ENCODE measurements at places on chromosomes 13 and 19.

- no peak for DNase-seq
These were observed 1.4 kb downstream of the CERS4 start for GRCh38 chr19:8210421-8211101.

GRCh38 chr13:42543215-42543797, 30.6 kb upstream of the TNFSF11 start:
- DNase-seq = no peak

GRCh38 chr19:39154629-39155100, 29.1 kb downstream of the PAK4 start:
- no peak for DNase-seq

DNA sequence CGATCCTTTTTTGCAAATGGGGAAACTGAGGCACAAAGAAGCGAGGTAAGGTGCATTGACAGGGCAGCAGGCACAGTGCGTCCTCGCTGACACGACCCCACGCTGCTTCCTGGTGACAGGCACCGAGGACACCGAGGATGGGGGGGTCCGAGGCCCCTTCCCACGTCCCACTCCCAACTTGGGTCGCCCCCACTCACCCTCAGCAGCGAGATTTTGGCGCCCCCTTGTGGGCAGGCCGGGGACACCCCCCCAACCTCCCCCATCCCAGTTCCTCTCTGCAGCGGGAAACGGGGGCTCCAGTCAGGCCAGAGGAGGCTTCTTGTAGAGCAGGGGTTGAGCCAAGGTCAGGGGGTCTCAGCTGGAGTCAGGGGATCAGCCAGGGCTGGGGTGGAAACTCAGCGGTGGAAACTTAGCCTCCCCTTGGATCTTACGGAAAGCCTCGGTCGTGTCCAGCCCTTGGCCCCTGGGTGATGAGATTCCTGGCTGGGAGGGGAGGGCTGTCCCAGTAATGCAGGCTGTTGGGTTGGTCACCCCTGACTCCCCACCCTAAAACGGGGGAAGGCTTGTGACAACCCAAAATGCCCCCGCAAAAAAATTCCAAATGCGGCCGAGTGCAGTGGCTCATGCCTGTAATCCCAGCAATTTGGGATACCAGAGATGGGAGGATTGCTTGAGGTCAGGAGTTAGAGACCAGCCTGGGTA, 8.2 kb downstream of the SMIM24 start:
- DNase-seq = no peak

- no peak for DNase-seq
These were observed 14.3 kb downstream of the RASA3 start for GRCh38 chr13:114118086-114118485.

DNA sequence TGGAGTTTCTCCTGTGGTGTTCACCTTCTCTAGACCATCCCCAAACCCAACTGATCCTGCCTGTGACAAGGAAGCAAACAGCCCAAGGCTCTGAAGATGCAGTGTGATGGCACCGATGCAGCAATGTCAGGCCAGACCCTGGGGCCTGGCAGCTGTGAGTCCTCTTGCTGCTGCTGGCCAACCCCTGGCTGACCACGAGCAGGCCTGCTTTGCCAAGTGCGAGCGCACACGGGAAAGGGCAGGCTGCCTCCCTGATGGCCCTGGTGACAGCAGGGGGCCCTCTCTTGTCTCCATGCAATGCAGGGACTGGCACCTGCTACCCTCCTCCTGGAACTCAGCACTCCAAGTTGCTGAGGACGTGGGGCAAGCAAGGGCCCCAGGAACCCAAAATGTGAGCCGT, 5.4 kb upstream of the VSTM2B start:
- DNase-seq = no peak

- peak; percentile 82 for DNase-seq
These were observed 6.0 kb downstream of the PLAUR start for GRCh38 chr19:43664018-43664417.

- no peak for DNase-seq
These were observed 17.3 kb downstream of the DOT1L start for GRCh38 chr19:2180881-2181632.

- DNase-seq = no peak
These were observed at the start of gene TLE2 for GRCh38 chr19:3029065-3029923. Gene TLE2, minus strand, starts transcription at chr19:3029280. Its CDS starts 376 bp downstream, at chr19:3028904.

DNA sequence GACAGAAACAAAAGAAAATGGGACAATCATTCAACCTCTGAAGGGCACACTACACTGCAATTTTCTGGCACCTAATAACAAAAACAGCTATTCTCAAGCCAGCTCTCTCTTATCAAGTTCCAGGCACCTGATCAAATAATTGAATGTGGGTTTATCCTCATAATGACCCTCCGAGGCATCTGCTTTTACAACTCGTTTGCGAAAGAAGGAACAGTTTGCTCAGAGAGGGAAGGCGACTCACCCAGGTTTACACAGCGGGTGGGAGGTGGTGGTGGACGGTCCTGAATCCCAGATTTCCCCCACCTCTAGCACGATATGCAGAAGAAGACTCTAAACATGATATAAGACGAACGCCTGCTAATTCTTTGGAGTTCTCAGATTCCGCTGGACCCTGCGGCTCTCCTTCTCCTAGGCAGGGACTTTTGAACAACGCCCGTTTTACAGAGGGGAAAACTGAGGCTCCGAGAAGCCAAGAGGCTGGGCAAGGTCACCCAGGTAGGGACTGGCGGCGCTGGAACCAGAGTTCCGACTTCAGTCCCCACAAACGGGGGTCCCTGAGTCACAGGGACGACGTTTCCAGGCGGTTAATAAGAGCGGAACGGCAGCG, 641 bp downstream of the SGTA start:
- peak; percentile 6 for DNase-seq

- DNase-seq = peak; percentile 72
These were observed 46.1 kb downstream of the ARHGEF18 start for GRCh38 chr19:7394731-7395359.

DNA sequence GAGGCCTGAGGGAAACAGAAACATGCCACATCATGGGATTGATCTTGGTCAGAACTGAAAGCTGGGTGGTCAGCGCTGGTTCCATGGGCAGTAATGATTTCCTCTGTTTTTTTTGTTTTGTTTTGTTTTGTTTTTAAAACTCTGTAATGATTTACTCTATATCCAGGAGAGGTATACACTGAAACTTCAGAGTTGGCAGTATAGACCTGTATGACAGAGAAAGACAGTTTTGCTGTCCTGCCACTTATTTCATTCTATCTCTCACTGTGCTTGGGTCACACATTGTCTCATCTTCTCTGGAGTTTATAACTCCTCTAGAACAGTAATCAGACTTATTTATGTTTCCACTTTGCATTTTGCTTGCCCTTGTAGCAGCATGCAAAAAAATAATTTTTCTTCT, 105.1 kb upstream of the SLITRK1 start:
- no peak for DNase-seq

DNA sequence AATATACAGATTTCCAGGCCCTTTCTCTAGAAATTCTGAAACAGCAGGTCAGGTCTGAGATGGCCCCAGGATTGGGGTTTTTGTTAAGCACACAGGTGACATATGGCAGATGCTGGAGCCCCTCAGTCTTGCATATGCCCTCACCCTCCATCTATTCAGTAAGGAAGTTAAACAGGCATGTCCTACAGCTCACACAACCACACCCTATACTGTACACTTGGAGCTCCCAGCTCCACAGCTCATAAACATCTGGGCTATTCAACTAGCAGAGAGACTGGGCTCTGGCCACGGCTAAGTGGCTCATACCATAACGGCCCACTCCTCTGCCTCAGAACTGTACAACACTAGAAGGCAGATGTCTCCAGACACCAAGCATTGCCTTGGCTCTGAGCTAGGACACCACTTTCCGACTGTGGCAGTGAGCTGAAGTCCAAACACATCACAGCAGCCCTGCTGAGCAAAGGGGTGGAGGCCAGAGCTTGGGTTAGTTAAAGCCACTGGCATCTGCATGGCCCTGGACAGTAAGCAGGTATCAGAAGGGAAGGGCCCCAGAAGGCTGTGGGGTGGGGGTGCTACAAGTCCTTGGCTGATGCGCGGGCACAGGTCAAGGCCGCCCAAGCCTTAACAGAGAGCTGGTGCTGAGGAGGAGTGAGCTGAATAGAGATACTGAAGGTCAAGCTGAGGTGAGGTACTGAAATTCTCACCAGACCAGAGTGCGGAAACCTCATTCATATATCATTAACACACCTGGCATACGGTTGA, 79.1 kb downstream of the ABCC4 start:
- no peak for DNase-seq

DNA sequence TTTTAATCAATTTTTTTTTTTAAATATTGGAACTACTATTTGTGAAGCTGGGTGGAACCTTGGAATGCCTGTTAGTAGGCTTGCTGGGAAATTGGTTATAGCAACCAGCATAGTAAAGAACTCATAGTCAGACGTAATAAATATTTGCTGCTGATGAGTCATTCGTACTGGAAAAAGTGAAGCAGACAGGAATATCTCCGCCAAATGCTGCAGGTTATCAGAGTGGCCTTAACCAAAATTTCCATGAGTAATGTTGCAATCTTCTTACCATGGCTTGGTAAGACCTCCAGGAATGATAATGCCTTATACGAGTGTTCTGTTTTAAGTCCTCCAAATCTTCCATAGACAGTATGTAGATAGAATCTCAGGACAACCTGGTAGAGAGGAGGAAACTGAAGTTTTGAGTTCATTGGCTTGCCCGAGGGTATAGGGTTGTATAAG, 34.2 kb downstream of the MBNL2 start:
- DNase-seq = no peak

GRCh38 chr13:24142886-24143285, 17.6 kb upstream of the SPATA13 start:
- DNase-seq = no peak

GRCh38 chr13:112990783-112991182, 21.8 kb downstream of the MCF2L start:
- no peak for DNase-seq

- no peak for DNase-seq
These were observed 148.5 kb downstream of the STK24 start for GRCh38 chr13:98428256-98428966.

GRCh38 chr13:98541701-98542203, 35.2 kb downstream of the STK24 start:
- no peak for DNase-seq

GRCh38 chr19:46928951-46929350, 68.2 kb downstream of the ARHGAP35 start:
- no peak for DNase-seq

DNA sequence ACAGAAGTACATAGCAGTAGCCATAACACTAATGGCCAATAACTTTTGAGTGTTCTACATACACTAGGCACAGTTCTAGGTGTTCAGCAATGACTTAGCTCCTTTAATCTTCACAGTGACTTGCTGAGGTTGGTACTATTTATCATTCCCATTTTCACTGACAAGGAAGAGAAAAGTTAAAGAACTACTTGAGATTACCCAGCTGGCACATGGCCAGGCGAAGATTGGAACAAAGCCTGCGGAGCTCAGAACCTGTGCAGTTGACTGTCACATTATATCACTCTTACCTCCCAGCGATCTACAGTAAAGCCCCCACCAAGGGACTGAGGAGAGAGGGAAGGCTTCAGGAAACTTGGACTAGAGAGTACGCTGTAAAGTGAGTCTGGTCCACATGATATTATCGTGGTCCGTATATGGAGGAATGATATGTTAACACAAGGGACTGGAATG, 42.4 kb upstream of the WDFY2 start:
- no peak for DNase-seq

GRCh38 chr13:106343836-106344235, 191.6 kb downstream of the EFNB2 start:
- no peak for DNase-seq

DNA sequence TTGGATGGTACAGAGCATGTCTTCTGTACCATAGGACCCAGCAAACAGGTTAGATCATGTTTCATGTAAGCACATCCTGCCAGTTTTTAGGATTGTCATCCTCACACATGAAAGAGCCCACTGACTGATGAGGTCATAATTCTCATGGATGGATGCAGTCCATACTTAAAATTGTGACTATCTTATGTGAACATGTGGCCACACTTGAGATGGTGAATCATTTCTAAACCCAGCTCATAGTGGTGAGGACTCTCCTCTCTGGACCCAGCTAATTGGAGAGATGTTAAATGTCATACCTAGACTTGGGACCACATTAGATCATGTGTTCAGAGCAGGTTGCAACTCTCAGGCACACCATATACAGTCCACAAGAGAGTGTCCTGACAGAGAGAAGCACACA, 24.8 kb upstream of the ZNF254 start:
- no peak for DNase-seq

- no peak for DNase-seq
These were observed 4.7 kb downstream of the PNMA8A start for GRCh38 chr19:46466536-46467196.

- DNase-seq = no peak
These were observed 52.0 kb downstream of the GNG7 start for GRCh38 chr19:2650515-2650914.

DNA sequence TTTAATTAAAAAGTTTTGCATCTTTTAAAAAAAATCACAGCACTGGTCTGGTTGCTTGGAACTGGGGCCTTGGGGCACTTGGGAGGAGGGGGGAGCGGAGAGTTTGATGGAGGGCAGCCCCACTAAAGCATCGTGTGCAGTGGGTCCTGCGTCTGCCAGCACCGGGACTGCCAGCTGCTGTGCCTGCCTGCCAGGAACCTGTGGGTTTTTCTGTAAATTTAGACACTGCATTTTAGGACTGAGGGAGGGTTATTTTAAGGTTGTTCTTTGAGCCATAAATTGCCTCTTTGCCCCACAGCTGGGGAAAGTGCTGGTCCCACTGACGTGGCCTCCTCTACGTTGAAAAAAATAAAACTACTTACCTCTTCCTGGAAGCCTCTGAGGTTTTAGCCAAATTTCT, 2.9 kb downstream of the KLF2 start:
- no peak for DNase-seq

DNA sequence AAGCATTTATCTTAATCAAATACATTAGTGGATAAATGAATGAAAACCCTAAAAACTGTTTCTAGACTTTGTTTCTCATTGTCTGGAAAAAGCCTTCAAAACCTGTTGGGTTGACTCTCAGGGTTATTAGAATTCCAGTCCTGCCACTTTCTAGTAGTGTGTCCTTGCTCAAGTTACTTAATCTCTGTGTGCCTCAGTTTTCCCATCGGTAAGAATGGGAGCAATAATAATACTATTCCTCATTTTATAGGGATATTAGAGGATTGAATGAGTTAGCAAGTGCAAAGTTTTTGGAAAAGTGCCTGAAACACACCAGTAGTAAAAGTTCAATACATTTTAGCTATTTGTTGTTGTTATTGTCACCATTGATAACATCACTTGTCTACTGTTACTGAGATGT, 2.9 kb downstream of the URAD start:
- DNase-seq = no peak

GRCh38 chr13:44425815-44426078, 52.1 kb downstream of the SERP2 start:
- no peak for DNase-seq

DNA sequence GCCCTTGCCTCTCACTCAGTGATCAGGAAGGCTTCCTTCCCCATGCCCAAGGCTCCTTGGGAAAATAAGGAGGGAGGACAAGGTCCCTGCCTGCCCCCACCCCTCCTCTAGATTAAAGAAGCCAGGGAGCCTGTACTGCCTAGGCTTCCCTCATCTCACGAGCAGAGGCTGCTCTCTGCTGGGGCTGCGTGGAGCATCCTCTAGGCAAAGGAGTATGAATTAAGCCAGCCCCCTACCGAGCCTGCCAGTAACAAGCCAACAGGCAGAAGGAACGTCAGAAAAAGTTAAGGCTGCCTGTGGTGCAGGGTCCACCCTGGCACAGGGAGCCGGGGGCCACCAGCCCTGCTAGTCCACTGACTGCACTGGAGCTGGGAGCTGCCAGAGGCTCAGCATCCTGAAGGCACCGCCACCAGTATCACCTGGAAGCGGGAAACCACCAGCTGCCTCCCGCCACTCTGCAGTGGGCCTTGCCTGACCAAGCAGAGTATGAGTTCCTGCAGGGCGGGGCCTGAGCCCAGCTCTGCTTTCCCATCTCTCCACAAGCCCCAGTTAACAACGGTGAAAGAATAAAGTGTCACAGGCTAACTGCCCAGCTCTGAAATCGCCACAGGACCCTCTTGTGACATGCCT, 6.8 kb downstream of the NAPA start:
- no peak for DNase-seq

All from Kasumi-1 (cell line).